Hematopoietic multipotent progenitor cell treated with erythropoietin and hydrocortisone succinate and interleukin-3 and kit ligand, for 6 days (in vitro differentiated cells): ENCODE measurements at places on chromosomes 6 and 20.

- no peak for DNase-seq
These were observed 46.4 kb downstream of the HECA start for GRCh38 chr6:139181236-139181635.

DNA sequence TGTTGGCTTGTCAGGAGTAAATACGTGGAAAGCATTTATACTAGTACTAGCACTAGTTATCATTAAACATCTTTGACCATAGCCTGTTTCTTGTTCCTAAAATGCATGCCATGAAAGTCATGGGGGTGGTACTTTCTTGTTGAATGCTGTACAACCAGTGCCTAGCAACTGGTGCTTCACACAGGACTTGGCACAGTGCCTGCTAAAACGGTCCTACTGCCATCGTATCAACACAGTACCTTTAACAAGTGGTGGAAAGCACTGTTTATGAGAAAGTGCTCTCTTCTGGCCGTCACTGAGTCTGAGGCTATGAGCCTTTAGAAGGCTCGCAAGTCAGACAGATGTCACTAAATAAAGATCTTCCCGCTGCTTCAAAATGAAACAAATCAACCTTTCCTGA lies 21.6 kb downstream of the ZNFX1 start:
- DNase-seq = no peak

GRCh38 chr20:14566505-14566904 lies 229.1 kb upstream of the FLRT3 start:
- DNase-seq = no peak

GRCh38 chr6:114159727-114160126 lies 183.1 kb downstream of the HS3ST5 start:
- no peak for DNase-seq

DNA sequence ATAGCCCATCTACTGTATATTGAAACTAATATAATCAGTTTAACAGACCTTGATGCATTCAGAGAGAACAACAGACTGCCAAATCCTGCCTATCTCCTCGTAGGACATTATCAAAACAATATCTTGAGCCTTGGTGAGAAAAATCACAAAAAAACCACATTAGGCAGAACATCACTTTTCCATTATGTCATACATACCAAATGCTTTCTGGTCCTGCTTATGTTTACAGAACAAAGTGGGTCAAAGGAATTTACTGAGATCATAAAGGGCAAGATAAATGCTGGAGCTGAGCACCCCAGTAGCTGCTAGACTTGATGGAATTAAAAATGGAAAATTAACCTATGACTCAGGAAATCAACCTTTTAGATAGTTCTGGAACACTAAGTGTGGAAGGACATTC lies 195.3 kb upstream of the KCNK16 start:
- no peak for DNase-seq

DNA sequence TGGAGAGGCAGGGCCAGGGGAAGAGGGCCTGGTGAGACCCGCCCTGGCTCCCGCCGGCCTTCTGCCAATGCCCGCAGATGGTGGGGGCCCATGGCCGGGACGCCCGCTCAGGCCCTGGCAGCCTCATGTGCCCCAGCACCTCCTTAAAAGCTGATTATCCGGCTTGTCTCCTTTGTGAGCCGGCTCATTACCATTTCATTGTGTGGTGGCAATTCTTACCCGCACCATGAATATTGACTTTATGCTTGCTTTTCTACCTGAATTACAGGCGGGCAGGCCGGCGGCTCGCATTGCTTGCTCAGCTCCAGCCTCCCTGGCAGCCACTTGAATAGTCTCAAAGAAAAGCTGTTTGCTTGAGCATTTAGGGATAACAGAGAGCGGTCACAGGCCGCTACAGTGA lies 120.0 kb upstream of the JAG1 start:
- no peak for DNase-seq

- no peak for DNase-seq
These were observed 212.2 kb downstream of the CDC5L start for GRCh38 chr6:44599672-44600071.

DNA sequence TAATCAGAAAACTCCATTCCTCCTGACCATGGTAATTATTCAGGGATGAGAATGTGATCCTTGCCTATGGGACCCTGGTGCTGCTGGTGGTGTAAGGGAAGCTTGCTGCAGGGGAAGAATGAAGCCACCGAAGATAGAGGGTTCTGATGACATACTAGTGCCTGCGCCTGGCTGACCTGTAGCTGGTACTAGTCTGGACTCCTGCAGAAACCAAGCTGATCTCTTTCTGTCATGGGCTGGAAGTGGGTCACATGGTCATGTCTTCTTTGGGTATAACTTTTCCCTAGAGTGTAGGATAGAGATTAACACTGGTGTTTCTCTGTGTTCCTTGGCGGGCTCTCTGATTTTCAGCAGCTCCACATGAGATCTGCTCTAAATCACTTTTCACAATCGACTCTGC lies 8.6 kb upstream of the SLC4A11 start:
- no peak for DNase-seq

DNA sequence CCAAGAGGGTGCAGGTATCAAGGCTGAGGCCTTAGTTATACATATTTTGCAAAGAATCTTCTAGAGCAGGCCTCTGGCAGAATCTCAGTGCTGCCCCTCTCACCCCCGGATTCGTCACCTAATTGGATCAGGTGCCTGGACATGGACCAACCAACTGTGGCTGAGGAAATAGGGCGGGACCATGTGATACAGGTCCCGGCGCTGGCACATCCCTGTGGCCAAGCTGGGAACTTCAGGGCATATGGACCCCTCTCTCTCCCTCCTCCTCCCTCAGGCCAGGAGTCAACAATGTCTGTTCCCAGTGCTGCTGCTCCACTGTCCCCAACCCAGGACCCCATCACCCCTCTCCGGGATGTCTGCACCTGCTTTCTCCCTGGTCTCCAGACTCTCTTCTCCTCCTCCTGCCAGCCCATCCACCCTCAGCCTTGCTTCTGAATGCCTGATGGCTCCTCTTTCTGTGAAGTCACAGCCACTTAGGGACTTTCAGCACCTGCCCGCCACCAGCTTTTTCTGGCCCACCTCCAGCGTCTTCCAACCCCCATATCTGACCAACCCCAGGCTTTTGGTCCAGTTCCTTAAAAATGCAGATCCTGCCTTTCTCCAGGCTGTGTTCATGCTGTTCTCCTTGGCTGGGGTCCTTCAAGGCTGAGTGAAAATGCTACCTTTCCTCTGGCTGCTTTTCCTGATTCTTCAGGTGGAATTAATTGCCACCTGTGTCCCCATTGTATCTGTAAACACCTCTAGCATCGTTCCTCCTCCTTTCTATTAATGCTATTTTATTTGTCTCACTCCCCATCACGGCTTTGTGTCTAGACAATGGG lies 19.0 kb upstream of the MLN start:
- peak; percentile 51 for DNase-seq

- peak; percentile 92 for DNase-seq
These were observed 6.9 kb upstream of the OSER1 start for GRCh38 chr20:44217342-44218092.

DNA sequence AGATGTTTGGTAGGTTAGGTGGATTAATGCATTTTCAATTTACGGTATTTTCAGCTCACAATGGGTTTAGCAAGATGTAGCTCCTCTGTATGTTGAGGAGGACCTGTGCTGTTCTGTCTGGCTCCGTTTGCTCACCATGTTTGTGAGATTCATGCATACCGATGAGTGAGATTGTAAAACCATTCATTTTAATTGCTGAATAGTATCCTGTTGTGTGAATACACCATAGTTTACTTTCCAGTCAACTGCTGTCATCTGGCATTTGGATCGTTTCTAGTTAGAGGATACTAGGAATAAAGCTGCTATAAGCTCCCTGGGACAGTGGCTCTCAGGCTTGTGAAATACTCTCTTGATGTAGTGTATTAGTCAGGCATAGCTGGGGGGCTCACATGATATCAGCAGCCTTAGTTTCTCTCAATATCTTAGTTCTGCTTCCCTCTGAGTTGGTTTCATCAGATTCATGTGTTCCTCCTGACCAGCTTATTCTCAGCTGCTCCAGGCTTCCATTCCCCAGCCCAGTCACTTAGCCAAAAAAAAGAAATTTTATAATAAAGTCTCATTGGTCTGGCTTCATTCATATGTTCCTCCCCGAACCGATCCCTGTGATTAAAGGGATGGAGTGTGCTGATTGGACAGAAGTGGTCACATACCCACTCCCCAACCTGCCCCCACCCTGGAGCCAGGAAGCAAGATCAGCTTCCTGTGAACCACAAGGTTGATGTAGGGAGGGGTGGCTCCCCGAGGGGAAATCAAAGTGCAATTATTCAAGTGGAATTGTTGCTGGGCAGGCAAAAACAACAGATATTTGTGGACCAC lies 10.9 kb upstream of the B4GALT5 start:
- DNase-seq = peak; percentile 37

- no peak for DNase-seq
These were observed 407.8 kb downstream of the CBLN4 start for GRCh38 chr20:55597526-55597925.

DNA sequence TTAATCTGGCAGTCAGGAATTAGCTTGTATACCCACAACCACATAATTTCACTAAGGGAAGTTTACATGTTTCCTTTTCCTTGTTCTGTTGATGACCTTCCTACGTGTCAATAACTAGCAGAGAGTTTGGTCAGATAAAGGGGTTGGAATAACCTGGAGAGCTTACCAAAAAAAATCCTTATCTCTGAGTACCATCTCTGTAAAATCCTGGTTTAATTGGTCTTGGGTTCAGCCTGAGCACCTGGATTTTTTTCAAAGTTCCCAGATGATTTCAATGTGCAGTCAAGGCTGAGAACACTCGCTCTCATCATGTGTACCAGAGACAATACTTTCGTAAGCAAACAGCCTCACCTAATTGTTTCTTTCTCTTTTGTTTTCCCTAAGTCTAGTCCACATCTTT lies 483.8 kb upstream of the FLRT3 start:
- no peak for DNase-seq

GRCh38 chr20:37627767-37628130 lies 66.1 kb upstream of the CTNNBL1 start:
- DNase-seq = no peak

- DNase-seq = peak; percentile 94
These were observed at the start of gene DIDO1 for GRCh38 chr20:62926229-62927127. Gene DIDO1 (minus strand): TSS chr20:62926505.

DNA sequence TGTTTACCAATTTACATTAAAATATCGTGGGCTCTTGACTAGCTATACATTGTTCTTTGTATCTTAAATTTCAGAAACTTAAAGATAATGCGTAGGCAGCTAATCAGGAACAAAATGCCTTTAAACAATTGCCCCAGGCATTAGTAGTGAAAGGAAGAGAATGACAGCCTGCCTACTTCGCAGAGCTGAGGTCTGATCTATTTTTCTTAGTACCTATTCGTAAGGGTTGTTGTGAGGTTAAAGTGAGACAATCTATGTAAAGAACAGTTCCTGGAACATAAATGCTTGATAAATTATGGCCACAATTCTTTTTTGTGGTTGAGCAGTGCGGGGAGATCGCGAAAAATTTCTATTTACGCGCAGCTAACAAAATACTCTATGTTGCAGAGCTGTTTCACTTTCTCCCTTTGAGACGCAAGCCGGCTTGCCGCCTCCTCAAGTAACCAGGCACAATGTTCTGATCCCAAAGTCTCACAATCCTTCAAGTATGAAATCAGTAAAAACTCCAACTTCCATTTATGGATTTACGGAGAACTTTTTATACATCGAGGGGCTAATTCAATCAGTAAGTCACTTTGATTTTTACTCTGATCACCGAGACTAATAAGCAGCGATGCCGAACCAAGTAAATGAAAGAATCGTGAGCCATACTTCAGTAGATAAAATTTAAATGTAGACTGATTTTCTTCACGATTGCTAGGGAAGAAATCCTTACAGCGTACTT lies 878 bp upstream of the PNRC1 start:
- DNase-seq = peak; percentile 65

DNA sequence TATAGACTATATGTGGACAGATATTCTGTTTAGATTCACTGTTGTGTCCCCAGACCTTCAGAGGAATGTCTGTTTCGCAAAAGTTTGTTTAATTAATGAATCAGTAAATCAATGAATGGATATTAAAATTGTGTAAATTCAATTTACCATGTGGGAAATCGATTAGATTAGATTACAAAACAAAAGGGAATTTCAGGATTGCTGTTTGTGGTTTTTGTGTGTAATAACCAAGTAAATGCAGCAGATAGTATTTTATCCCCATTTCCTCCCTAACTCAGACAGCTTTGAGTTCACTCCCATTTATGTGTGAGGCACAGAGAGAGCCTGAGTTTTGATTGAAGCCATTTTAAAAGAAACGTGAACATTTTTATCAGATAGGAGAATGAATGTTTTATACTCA lies 214.8 kb downstream of the ADGB start:
- no peak for DNase-seq

GRCh38 chr6:104969785-104970581 lies 13.1 kb downstream of the LIN28B start:
- no peak for DNase-seq

DNA sequence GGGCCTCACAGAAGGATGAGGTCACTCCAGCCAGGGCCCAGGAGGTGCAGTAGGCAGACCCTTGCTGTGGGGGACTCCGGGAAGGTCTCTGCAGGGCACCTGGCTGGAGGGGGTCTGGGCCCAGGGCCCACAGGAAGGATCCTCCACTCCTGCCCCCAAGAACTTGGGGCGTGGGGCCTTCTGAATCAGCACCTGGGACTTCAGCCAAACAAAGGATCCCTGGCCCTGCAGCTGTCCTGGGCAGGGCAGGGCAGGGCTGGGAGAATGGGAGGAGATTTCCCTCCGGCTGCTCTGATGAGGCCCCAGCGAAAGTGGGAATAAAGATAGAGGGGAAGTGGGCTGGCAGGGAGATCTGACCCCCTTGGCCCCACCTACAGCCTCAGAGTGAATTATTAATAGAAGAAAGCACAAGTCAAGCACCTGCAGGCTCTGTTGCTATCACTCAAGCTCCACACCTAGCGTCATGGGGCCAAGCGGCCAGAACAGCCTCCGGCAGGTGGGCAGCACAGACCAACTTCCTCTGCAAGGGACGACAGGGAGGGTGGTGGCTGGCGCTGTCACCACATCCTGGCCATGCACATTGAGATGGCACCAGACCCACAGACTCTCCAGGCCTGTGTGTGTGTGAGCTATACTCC lies 61.6 kb upstream of the MRPS10 start:
- peak; percentile 27 for DNase-seq

GRCh38 chr20:4064144-4064909 lies 49.0 kb upstream of the RNF24 start:
- DNase-seq = peak; percentile 81

GRCh38 chr20:5078399-5078958 lies 41.3 kb downstream of the PCNA start:
- peak; percentile 94 for DNase-seq

GRCh38 chr6:71383476-71383875 lies 94.9 kb downstream of the OGFRL1 start:
- DNase-seq = no peak

GRCh38 chr6:116444092-116444491 lies 17.1 kb upstream of the CALHM6 start:
- peak; percentile 82 for DNase-seq

- no peak for DNase-seq
These were observed 126.5 kb upstream of the QKI start for GRCh38 chr6:163288066-163288465.
